NCI-H774 (cell line): ENCODE measurements at places on chromosomes 3 and 15.

DNA sequence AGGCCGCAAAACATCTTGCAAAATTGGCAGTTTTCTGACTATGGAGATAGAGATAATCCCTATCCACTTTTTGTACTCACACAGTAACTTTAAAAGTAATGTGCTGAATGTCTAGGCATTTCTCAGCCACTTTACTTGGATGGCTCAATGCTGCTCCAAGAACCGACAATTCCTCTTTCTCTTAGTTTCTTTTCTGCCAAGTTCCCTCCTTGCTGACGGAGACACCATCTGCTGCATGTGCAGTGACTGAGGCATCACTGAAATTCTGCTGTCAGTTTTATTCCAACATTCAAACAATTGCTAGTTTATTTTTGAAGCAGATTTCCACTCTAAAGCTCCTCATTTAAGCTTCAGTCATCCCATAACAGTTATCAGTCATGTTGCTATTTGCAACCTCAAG is 116.0 kb upstream of the RBMS3 start:
- DNase-seq, result no peak

GRCh38 chr3:59791774-59792308 is 742.0 kb upstream of the CFAP20DC start:
- no peak for DNase-seq

DNA sequence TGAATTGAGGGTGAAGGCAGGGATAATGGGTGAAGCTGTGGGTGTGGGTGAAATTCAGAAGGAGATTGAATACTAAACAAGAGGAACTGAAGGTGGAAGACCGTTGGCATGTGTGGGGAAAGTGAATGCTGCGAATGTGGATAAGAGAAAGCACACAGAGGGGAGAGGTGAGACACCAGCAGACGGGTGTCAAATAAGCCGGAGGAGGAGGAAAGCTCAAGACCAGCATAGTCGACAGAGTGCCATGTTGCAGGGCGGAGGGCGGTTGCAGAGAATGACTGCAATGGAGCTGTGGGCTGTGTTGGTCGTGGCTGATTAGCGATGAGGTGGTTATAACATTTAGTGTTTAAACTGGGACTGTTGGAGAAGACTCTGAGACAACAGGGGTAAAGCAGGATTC is 16.4 kb upstream of the HCN4 start:
- DNase-seq, result no peak

DNA sequence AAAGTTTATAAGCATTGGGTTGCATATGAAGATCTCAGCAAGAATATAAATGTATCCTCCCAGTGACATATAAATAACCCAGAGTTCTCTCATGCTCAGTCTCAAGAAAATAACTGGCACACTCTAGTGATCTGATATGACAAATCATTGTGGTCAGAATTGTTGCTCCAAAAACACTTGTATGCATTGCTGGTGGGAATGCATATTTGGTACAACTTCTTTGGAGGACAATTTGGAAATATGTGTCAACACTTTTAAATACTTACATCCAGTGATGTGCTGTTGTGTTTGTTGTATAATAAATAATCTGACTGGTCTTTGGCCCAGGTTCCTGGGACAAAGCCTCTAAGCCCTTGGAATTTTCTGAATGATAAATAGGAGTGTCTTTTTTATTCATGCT is 66.7 kb upstream of the STT3B start:
- DNase-seq, result no peak

GRCh38 chr3:130759692-130760338 is 13.2 kb upstream of the PIK3R4 start:
- peak; percentile 33 for DNase-seq

DNA sequence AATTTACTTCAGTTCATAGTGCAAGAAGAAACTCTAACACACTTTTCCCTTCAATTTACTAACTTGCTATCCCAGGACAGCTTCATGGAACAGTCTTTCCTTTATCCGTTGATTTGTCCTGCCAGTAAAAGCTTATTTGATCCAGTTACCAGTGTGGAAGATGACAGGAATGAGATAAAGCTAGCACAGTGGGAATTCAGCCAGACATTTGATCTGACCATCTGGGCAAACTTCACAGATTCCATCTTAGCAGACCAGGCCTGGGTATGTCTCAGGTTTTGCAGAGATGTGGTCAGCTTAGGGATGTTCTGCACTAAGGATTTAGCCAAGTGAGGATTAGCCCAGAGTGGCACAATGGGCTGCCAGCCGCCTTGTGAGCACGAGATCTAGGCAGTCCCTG is 19.7 kb downstream of the CEMIP start:
- no peak for DNase-seq

DNA sequence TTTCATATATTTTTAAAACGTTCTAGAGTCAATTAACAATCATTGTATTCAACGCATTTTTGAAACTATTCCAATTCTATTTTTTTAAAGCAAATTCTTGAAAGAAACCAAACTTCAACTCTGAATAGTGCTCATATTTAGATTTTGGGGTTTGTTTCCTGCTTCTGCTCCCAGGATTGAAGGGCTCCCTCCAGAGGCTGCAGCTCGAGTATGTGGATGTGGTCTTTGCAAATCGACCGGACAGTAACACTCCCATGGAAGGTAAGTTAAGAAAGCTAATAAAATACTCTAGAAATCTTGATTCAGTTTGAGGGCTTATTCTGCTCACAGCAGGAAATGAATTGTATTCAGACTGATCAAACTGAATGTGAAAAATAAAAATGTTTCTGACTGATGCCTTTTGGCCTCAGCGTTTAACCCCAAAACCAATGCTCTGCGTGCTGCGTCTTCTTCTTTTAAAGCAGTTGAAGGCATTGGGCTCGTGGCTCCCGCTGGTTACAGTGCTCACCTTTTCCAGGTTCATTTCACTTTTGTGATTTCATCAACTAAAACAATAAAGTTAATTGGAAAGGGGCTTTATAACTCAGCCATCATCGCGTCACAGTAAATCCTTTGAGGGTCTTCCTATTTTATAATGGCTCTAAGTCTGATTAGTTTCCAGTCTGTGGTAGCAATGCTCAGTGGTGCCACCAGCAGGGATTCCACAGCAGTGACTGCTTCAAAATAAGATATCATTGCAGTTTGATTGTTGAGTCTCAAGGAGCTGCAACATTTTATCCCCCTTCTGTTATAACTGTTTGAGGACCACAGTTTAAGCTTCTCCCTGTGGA is 80.1 kb downstream of the SSR3 start:
- no peak for DNase-seq

- DNase-seq, result no peak
Measured at GRCh38 chr3:59515966-59516365, 466.1 kb upstream of the CFAP20DC start.
